Foreskin keratinocyte (primary cell): ENCODE measurements at places on chromosomes 3 and 15. TPM values are rescaled to one million over a fixed set of nuclear protein-coding genes. Genes with fewer than 3 reads are reported as not detected.

The PLA2G4F gene
- polyA plus RNA-seq: 0.91 and 1.2 TPM in 2 replicates

GRCh38 chr3:30231277-30232141 is 374.9 kb upstream of the TGFBR2 start:
- no peak for DNase-seq

DNA sequence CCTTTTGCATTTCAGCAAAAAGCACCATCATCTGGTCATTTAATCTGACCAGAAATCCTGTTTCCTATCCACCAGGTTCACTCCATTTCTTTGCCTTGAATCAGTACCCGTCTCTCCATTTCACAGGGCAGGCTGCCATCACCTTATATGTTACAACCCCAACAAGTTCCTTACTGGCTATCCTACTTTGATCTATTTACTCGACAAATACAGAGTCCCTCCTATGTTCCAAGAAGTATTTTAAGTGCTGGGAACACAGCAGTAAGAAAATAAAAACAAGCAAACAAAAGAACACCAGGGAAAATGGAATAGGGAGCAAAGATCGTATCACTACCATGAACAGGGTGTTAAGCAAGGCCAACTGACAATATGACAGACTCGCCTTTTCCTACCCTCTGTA is 295.2 kb upstream of the WNT5A start:
- no peak for DNase-seq

The PLA2G4E gene
- polyA plus RNA-seq: 0.04 TPM in 2 replicates

DNA sequence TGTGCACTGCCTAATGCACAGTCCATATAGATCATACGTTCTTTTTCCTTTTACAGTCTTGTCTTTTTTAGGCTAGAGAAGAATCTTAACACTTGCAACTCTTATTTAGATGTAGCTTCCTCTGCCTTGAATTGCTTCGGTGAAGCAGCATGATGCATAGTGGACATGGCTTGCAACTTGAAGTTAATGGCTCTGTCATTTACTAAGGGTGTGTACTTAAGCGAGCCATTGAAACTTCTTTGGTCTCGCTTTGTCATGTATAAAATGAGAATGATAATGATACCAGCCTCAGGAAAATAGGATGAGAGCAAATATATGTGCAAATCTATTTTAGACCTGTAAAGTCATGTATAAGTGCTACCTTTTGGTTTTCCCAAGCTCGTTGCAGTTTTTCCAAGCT is 147.4 kb downstream of the GHSR start:
- DNase-seq: no peak

DNA sequence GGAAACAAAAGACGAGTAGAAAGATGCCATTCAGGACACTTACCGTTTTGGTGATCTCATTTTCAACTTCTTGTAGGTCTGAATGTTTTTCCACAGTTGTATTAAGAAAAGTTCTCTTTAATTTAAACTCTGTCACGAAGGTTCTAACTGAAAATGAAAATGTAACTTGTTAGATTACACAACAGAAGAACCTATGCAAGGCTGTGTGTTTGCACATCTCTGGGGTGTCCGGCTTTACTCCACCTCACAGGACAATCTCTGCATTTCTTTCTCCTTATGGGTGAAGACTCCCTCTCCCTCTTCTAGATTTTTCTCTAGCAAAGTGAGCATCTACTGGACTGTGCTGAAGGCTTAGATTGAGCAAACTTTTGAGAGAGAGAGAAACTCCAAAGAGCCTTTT is 50.6 kb downstream of the HEG1 start:
- no peak for DNase-seq

- peak; percentile 37 for DNase-seq
Measured at GRCh38 chr3:62151591-62151990, 221.8 kb downstream of the FEZF2 start.

GRCh38 chr15:88799341-88799740 is 3.9 kb upstream of the ACAN start:
- DNase-seq: no peak

- no peak for DNase-seq
Measured at GRCh38 chr3:64816355-64816754, 128.6 kb upstream of the ADAMTS9 start.
